ENCODE measurements at places on chromosomes 7 and 10.
A peak's percentile ranks its signal among the peaks of the same experiment; 100 is the strongest.

GRCh38 chr7:158777793-158778192 lies 51.5 kb downstream of the ESYT2 start:
- no peak for DNase-seq

GRCh38 chr10:105288026-105288425 lies 646.9 kb downstream of the SORCS3 start:
- no peak for DNase-seq

GRCh38 chr7:140653319-140654108 lies 12.9 kb upstream of the DENND2A start:
- DNase-seq = no peak

GRCh38 chr10:119270762-119271366 lies 63.5 kb downstream of the GRK5 start:
- DNase-seq = peak; percentile 35

GRCh38 chr7:116786791-116787443 lies 75.5 kb upstream of the CAPZA2 start:
- peak; percentile 22 for DNase-seq

GRCh38 chr7:25259487-25260243 lies 31.4 kb upstream of the NPVF start:
- peak; percentile 70 for DNase-seq

- no peak for DNase-seq
Measured at GRCh38 chr7:36946401-36946739, 222.1 kb upstream of the AOAH start.

GRCh38 chr7:409339-410281 lies 110.0 kb downstream of the PDGFA start:
- no peak for DNase-seq

GRCh38 chr10:59465088-59465487 lies 102.7 kb upstream of the FAM13C start:
- DNase-seq = no peak

GRCh38 chr7:111931958-111932357 lies 274.2 kb downstream of the DOCK4 start:
- no peak for DNase-seq

- no peak for DNase-seq
Measured at GRCh38 chr7:80039251-80039884, 95.3 kb upstream of the GNAI1 start.

DNA sequence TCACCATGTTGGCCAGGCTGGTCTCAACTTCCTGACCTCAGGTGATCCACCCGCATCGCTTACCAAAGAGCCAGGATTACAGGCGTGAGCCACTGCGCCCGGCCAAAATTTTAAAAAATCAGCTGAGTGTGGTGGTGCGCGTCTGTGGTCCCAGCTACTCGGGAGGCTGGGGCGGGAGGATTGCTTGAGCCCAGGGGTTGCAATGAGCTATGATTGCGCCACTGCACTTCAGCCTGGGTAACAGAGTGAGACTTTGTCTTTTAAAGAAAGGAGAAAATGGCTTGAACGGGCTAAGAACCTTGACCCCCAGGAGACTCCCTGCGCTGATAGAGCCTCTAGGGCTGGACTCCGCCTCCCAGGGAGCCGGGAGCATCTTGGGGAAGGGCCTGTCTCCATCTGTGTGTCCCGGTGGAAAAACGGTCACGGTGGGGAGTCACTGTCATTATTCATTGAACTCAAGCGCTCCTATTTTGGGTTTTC lies 760 bp upstream of the KCTD7 start:
- no peak for DNase-seq

- DNase-seq = no peak
Measured at GRCh38 chr7:815284-816216, 16.7 kb upstream of the SUN1 start.

GRCh38 chr7:4849390-4849789 lies 12.4 kb downstream of the PAPOLB start:
- no peak for DNase-seq

- DNase-seq = no peak
Measured at GRCh38 chr10:77138541-77138940, 499.1 kb downstream of the KCNMA1 start.

GRCh38 chr10:130816116-130816901 lies 495.2 kb downstream of the TCERG1L start:
- DNase-seq = no peak

DNA sequence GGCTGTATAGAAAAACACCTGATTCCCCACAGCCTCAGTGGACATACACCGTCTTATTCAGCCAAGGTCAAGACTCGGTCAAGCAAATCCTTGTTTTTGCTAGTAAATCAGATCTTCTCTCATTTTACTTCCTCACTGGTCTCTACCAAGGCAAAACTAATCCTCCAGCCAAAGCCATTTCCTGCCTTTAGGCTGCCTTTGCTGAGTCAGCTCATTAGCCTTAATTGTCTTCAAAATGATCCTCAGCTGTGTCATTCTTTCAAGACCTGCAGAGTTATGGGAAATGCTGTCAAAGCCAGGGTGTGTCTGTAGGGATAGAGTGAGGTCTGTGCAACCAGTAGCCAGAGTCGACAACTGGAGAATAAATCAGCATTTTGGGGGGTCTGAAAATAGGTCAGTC lies 107.2 kb upstream of the FAM180A start:
- no peak for DNase-seq

DNA sequence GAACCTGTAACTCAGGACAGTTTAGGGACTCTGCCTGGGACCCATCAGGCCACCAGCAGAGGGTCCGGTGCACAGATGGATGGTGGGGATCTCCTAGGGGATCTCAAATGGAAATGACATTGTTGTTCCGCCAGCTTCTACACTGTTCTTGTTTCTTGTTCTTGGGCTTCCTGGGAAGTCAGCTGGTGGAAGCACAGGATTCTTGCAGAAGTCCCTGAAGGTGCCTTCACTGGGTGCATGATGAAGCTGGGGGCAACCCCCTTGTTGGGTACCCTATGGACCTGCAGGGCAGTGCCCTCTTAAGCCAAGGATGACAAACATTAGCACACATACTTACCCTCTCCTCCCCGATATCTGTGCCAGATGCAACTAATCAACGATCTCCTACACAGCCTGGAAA lies 18.6 kb downstream of the SFTPD start:
- DNase-seq = no peak

- DNase-seq = no peak
Measured at GRCh38 chr10:93784059-93784458, 26.3 kb downstream of the LGI1 start.

DNA sequence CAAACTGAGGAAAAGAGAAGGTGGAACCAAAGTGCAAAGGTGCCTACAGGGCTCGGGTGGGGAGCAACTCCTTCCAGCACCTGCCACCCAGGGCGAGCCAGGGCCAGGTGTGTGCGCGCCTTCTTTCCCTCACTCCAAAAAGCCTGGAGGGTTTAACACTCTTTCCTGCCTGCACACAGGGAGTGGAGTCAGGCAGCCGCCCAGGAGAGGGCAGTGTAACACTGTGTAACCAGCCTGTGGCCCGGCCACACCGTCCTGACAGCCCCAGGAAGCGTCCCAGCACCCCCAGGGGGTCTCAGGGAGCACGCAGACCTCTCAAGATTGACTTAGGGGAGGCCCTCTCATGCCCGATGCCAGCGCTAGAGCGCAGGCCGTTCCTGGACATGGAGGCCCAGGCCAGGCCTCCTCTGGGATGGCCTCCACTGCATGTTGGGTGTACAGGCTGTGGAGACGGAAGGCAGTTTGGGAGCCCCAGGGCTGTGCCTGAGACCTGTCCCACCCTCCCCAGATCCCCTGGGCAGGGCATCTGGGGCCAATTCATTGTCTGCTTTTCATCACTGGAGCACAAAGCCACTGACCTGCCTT lies 13.4 kb downstream of the BRI3 start:
- no peak for DNase-seq

DNA sequence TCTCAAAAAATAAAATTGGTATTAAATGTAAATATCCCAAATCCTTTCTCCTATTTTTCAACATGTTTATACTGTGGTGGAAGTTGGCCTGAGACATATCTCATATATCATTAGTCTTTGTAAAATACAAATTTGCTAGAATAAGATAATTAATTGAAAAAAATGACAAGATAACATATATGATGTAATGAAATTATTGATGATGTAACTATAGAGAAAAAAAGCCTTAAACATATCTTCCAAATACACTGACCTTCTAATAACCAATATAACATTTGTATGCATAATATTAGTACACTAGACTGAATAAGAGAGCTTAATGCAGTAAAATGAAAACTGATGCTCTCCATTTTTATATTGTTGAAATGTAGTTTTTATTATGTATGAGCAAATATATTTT lies 104.3 kb downstream of the PRKG1 start:
- no peak for DNase-seq

DNA sequence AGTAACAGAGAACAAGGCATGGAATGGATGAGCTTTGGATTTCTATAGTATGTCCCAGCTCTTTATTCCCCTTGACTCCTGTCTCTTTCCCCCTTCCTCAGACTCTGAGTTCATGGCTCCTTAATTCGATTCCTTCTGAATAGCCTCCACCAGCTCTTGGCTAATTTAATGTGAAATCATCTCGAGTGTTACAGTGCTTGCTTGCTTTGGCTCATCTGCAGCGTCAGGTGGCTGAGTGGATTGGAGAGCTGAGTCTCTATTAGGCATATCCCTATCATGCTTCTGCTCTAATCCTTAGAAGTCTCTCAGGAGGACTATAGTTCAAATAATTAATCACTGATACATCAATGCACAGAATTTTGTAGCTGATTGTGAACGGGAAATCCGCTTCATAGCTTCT lies 134.6 kb downstream of the LRRC4 start:
- DNase-seq = no peak

GRCh38 chr10:116910910-116911309 lies 61.6 kb downstream of the ENO4 start:
- DNase-seq = no peak

DNA sequence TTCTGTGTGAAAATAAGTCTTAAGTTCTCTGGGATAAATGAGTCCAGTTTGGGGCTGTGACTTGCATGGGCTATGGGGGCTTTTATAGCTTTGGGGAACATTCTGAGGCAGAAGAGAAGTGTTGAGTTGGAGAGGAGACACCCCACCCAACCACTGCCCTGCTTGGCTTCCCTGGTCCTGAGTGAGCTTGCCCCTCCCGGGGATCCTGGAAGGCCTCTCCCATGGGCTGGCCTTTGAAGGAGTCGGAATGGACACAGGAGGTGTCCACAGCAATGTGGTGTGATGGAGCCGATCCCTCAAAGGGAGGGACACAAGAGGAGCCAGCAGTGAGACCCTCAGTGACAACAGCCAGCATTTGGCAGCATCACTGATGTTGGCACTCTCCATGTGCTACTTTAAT lies 89.8 kb downstream of the GLRX3 start:
- DNase-seq = no peak

DNA sequence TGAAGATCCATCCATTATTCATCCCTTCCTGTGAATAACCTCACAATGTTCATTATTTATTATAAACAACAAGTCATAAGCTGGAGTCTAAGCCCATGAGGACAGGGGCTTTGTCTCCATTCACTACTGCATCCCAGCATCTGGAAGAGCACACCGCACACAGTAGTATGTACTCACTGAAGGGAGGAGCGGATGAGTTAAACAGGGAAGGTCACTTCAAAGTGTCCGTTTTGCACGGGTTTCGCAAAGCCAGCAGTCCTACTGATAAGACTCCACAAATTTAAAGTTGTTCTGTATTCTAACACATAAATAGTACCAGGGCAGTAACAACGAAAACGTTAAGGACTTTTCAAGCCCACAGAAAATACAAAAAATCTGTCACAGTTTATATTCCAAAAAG lies 167.9 kb downstream of the PARD3 start:
- no peak for DNase-seq

- no peak for DNase-seq
Measured at GRCh38 chr10:109701633-109702215, 221.6 kb downstream of the XPNPEP1 start.

DNA sequence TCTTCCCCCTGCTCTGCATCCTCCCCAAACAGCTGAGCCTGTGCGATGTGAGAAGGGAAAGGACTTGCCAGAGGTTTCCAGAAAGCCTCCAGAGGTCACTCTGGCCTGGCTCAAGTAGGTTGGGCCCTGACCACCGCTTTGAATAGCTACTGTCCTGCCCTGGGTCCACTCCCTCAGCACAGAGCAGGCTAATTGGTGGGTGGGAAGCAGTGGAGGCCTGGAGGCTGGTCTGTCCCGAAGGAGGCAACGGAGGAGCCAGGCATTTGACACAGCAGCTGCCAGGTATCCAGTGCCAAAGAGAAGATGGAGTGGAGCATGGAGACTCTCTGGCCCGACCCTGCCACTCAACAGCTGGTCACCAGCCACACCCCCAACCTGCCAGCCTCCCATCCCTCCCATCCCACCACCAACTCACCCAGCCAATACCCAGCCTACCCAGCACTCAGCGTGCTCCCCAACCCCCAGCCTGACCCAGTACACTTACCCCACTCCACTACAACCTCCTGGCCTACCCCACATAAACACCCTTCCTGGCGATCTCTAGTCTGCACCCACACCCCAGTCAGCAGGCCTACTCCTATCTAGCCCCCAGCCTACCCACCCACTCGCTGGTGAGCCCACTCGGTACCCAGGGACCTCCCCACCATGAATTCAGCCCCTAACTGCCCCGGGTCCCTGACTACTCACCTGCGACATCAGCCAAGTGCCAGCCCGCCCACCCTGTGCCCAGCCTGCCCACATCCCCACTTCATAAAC lies 64.6 kb upstream of the COL13A1 start:
- no peak for DNase-seq

DNA sequence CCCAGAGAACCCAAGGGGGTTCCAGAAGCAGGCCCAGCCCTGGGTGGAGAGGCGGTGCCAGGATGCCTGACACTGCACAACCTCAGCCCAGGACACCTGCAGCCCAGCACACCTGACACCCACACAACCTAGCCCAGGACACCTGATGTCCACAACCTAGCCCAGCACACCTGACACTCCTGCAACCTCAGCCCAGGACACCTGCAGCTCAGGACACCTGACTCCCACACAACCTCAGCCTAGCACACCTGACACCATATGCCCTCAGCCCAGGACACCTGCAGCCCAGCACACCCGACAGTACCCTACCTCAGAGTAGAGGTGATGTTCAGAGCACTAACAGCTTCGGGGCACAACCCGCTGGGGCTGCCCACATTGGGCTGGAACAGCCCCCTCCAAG lies 87.3 kb downstream of the PAXIP1 start:
- no peak for DNase-seq

- DNase-seq = no peak
Measured at GRCh38 chr10:42875798-42876341, 93.3 kb downstream of the BMS1 start.

- DNase-seq = no peak
Measured at GRCh38 chr7:25583621-25584020, 355.3 kb upstream of the NPVF start.

- DNase-seq = no peak
Measured at GRCh38 chr10:1183033-1183396, 126.8 kb downstream of the WDR37 start.

- DNase-seq = no peak
Measured at GRCh38 chr10:49751216-49751615, 10.9 kb downstream of the OGDHL start.

GRCh38 chr7:43484678-43485395 lies 98.1 kb upstream of the STK17A start:
- DNase-seq = no peak

- DNase-seq = no peak
Measured at GRCh38 chr7:88165697-88166096, 54.1 kb downstream of the SRI start.

GRCh38 chr7:4667776-4668509 lies 14.2 kb upstream of the FOXK1 start:
- DNase-seq = no peak

GRCh38 chr7:111090846-111091245 lies at the start of gene LRRN3:
LRRN3 (plus strand) TSS chr7:111091127; CDS start chr7:111122773, 31,646 bp downstream.
- DNase-seq = no peak

GRCh38 chr7:30911561-30911969 lies at the start of gene AQP1:
AQP1 (plus strand) TSS chr7:30911853; CDS start chr7:30911910, 57 bp downstream.
- no peak for DNase-seq

All from stimulated activated CD4-positive, alpha-beta T cell treated with anti-CD3 and anti-CD28 coated beads, Interleukin-12 subunit alpha, Interleukin-12 subunit beta, amount 100 ng/mL, for 48 hours (primary cell).